CD8-positive, alpha-beta memory T cell (primary cell): ENCODE measurements at places on chromosomes 16 and 17.

- no peak for DNase-seq
Measured at GRCh38 chr16:3256866-3257465, 533 bp upstream of the MEFV start.

DNA sequence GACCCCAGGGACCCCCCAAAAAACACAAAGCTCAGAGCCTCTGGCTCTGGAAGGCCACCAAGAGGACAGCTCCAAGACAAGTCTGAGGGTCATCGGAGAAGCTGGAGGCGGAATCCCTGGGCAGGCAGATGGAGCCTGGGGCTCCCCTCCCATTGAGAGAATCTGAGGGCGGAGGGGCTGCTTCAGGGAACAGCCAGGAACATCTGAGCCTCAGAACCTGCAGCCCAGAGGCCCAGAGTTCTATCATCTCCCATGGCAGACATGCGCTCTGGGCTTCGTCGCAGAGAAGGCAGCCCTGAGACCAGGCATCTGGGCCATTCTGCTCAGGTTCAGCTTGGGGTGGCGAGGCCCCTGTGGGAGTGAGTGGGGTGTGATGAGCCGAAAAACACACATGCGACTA lies 7.1 kb upstream of the SPPL2C start:
- DNase-seq, result no peak

GRCh38 chr17:34607917-34608316 lies 28.5 kb downstream of the TMEM132E start:
- DNase-seq, result no peak

DNA sequence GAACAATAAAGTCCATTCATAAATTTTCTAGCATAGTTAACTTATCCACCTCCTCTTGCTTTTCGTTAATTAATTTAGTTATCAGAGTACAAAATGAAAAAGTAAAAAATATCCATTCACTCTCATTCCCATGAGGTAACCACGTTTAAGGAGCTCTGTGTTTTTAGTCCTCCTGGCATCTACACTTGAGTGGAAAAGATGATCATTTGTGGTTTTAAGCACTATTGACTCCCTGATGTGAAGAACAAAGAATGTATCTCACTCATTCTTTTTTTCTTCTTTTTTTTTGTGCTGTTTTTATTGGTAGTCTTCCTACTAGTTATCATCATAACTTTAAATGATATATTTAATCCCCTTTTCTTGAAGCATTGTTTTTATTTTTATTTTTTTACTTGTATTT lies 26.1 kb downstream of the QPRT start:
- no peak for DNase-seq

DNA sequence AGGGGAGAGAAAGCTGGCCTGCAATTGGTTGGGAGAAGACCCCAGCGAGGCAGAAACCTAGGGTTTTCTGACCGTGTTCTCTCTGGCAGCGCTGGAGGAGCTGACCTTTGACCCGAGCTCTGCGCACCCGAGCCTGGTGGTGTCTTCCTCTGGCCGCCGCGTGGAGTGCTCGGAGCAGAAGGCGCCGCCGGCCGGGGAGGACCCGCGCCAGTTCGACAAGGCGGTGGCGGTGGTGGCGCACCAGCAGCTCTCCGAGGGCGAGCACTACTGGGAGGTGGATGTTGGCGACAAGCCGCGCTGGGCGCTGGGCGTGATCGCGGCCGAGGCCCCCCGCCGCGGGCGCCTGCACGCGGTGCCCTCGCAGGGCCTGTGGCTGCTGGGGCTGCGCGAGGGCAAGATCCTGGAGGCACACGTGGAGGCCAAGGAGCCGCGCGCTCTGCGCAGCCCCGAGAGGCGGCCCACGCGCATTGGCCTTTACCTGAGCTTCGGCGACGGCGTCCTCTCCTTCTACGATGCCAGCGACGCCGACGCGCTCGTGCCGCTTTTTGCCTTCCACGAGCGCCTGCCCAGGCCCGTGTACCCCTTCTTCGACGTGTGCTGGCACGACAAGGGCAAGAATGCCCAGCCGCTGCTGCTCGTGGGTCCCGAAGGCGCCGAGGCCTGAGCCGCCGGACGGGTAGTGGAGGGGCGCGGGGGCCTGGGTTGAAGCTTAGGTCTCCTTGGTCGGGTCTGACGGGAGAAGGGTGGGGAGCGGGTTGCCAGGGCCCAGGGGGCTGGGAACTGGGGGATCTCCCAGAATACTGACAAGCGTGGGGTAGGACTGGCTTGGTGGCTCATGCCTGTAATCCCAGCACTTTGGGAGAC lies 7.4 kb upstream of the PYDC1 start:
- no peak for DNase-seq

- no peak for DNase-seq
Measured at GRCh38 chr17:30173649-30174048, 57.0 kb downstream of the NSRP1 start.

DNA sequence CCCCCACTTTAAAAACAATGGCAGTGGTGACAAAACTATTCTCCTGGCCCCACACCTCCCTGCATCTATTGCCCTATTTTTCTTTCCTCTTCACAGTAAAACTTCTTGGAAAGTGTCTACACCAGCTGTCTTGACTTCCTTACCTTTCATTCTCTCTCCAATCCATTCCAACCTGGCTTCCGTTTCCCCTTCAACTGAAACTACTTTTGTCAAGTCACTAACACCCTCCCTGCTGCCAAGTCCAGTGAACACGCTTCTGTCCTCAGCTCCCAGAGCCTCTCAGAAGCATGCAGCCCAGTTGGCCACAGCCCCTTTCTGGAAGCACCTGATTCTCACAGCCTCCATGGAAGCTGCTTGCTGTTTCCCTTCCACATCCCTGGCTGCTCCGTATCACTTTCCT lies 4.0 kb upstream of the SCN4A start:
- no peak for DNase-seq

- no peak for DNase-seq
Measured at GRCh38 chr16:3971261-3971660, 90.7 kb upstream of the CREBBP start.

GRCh38 chr16:4452674-4453073 lies 21.8 kb downstream of the NMRAL1 start:
- DNase-seq, result no peak

DNA sequence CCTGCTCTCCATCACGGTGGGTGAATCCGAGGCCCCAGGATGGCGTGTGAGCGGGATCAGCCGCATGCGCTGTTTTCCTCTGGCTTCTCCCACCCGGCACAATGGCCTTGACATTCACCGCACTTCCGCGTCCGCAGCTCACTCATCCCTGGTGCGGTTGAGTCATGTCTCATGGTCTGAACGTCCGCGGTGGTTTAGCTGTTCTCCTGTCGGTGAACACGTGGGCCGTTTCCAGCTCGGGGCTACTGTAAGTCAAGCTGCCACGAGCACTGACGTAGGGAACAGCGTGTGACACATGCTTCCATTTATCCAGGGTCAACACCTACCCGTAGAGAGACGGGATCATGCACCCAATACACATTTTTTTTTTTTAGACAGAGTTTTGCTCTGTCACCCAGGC lies 15.3 kb upstream of the CACNA1H start:
- no peak for DNase-seq

DNA sequence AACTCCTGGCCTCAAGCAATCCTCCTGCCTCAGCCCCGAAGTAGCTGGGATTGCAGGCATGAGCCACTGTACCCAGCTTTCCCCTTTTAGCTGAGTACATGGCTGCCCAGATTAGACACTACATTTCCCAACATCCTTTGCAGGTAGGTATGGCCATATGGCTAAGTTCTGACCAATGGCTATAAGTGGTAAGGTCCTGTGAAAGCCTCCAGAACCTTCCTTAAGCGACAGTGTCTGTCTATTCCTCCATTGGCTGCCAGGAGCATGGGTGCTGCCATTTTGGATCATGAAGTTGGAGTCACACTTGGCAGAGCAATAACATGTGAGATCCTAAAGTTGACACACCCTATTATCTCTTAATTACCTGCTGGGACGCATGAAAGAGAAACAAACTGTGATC lies 24.4 kb upstream of the CRHR1 start:
- DNase-seq, result no peak

DNA sequence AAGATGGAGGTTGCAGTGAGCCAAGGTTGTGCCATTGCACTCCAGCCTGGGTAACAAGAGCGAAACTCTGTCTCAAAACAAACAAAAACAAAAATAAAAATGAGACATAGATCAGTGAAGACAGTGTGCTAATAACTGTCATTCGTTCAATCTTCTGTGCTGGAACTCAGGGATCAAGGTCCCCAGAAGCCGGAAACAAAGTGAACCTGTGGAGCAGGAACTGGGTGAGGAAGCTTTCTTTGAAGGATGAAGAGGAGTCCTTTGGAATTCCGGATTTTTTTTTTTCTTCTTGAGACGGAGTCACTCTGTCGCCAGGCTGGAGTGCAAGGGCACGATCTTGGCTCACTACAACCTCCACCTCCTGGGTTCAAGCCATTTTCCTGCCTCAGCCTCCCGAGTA lies 2.1 kb upstream of the SLC2A4 start:
- DNase-seq, result no peak

DNA sequence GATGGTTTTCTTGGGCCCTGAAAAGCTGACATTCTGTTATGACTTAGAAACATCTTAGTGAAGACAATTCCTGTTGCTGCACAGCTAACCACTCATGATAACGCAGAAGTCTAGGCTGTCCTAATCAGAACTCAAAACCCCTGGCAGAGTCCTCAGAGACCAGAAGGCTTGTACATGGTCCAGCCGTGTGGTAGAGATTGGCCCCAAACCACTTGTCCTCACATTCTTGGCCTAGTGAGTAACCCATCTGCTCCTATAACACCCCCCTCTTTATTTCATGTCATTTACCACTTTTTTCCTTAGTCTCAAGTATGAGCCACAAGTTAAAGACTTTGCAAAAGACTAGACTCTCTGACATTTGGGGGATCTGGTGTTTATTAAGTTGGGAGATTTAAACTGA lies 116.5 kb upstream of the ADAMTS18 start:
- DNase-seq, result no peak

GRCh38 chr17:54900457-54901229 lies at the start of gene TOM1L1:
Gene TOM1L1, plus strand, starts transcription at chr17:54900852. Its CDS starts 14 bp downstream, at chr17:54900866.
- DNase-seq, result no peak

GRCh38 chr16:8644211-8645140 lies 23.0 kb downstream of the METTL22 start:
- DNase-seq, result no peak
